MG63 (cell line): ENCODE measurements at places on chromosomes 7 and 10. TPM values are rescaled to one million over a fixed set of nuclear protein-coding genes. Genes with fewer than 3 reads are reported as not detected.

The GPR15LG gene
- total RNA-seq, result not detected in 2 replicates

GRCh38 chr7:108014215-108014614 is 11.3 kb upstream of the LAMB1 start:
- no peak for DNase-seq

DNA sequence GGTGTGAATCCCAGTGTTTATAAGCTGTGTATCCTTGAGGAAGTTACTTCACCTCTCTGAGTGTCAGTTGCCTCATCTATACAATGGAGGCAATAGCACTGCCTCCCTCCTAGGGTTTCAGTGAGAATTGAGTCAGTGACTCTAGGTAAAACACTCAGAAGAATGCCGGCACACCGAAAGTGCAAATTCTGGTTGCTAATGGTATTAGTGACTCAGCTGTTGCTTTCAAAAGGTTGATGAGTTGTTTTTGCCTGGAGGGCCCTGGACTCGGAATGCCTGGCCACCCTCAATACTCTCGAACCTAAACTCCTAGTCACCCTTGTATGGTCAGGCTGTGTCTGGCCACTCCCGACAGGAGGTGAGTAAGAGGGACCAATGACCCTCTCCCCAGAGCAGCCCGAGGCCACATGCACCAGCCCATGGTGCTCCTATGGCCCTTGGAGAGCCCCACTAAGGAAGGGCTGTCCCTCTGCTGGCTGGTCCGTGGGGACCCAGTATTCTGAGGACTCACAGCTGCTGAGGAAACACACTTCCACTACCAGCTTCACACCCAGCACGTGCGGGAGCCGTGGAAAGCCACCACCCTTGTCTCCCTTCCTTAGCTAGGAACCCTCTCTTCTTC is 60.2 kb downstream of the CALML3 start:
- DNase-seq, result peak; percentile 74

GRCh38 chr10:110492069-110492822 is 5.5 kb upstream of the DUSP5 start:
- no peak for DNase-seq
